ENCODE measurements at places on chromosomes 11 and 22. TPM values are rescaled to one million over a fixed set of nuclear protein-coding genes. Genes with fewer than 3 reads are reported as not detected.

The SPINDOC gene
- total RNA-seq = 26.7 TPM

The C1QTNF4 gene
- 0.74 TPM for total RNA-seq

The DHCR7 gene
- 23.4 TPM for total RNA-seq

The TSKU gene
- total RNA-seq = 3.6 TPM

The UBQLN3 gene
- total RNA-seq = not detected

The ZNF215 gene
- total RNA-seq = 0.23 TPM

The APOC3 gene
- total RNA-seq = not detected

The OR51B2 gene
- not detected for total RNA-seq

Data from activated T-cell treated with anti-CD3 and anti-CD28 coated beads, Interleukin-2, amount 50 U/mL, for 72 hours (primary cell).